CD4-positive, alpha-beta memory T cell (primary cell): ENCODE measurements at places on chromosomes 13 and 19.

DNA sequence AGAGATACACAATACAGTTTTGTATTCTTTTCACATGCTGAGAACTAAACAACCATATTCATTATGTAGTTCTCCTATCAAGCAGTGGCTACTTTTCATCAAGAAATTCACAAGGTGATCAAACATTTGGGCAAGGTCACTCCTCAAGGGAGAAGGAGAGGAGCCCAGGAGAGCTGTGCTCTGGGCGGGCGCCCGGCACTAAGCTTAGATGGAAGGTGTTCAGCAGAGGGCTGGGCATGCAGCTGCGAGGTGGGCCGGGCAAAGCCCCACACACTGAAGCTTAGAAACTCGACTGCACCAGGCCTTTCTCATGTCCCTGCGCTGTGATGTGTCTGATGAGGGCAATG is 30.4 kb upstream of the SPACA7 start:
- no peak for DNase-seq

DNA sequence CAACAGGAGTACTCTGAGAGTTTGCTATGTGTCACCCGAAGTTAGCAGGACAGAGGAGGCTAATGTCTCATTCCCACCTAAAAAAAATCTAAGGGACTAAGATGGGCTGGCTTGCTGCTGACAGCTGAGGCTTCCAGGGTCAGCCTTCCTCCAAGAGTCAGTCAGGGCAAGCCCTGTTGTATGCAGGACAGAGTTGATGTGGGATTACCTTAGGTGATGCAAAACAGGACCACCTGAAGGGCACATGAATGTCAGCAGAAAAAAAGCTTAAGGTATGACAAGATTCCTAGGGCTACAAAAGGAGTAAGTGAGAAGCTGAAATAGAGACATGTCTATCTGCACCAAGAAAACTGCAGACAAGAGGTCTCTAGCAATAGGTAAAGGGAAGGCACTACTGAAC is 151.5 kb downstream of the NHLRC3 start:
- no peak for DNase-seq

DNA sequence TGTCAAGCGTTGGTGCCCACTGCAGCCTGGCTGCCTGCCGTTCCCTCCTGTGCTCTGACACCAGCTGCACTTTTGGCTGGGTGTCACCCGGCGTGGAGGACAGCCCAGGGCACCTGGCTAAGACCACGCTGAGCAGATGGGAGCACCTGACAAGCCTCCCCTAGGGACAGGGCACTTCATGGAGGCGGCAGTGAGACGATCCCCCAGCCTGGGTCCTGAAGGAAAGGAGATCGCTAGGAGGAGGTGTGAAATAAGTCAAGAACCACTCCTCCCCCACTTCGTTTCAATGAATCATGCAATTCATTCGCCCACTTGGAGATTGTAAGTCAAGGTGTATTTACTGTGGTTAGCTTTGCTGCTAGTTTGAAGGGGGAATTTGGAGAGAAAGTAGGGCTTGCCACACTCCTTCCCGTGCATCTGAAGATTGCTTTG is 38.8 kb downstream of the VSTM2B start:
- no peak for DNase-seq

GRCh38 chr19:31572976-31573298 is 223.7 kb upstream of the TSHZ3 start:
- no peak for DNase-seq

DNA sequence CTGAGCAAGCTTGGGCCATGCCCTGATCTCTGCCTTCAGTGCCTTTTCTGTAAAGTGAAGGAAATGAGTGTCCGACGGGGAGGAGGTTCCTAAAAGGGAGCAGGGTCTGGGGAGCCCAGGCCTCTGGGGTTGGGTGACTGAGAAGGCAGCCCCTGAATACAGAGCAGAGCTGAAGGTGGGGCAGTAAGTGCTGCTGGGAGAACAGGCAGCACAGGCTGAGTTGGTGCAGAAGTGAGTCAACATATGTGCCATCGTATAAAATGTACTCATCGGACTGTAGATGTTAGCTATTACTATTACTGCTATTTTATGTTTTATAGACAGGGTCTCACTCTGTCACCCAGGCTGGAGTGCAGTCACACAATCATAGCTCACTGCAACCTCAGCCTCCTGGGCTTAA is 1.0 kb upstream of the HAMP start:
- no peak for DNase-seq

GRCh38 chr13:109101550-109102144 is 472.2 kb downstream of the MYO16 start:
- DNase-seq, result no peak

- DNase-seq, result no peak
Measured at GRCh38 chr19:13020002-13020414, 24.7 kb downstream of the NFIX start.

DNA sequence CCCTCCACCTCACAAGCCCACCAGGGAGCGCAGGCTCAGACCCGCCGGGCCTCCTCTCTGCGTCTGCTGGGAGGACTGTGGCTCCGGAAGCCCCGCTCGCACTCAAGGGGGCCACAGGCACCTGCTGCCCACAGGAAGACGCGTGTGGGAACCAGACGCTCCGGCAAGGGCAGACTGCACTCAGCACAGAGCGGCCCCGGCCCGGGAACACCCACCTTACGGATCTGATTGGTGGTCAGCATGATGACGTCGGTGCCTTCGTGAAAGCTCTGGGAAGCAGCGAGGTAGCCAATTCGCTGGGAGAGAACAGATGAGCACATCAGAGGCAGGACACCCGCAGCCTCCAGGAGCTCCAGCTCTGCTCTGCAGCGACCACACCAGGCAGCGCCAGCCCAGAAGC is 14.6 kb downstream of the AP3D1 start:
- no peak for DNase-seq

GRCh38 chr19:45164577-45165335 is 4.0 kb upstream of the NKPD1 start:
- DNase-seq, result peak; percentile 48

DNA sequence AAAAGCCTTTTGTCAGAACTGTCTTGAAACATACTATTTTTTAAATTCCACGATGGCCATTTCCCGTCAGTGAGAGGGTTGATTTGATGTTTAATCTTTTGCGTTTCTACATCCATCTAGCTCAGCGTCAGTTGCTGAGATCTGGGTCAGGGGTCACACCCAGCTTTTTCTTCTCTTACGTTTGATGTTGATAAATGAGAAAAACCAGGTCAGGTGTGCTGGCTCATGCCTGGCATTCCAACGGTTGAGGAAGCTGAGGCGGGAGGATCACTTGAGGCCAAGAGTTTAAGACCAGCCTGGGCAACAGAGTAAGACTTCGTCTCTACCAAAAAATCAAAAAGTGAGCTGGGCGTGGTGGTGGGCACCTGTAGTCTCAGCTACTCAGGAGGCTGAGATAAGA is 168.9 kb downstream of the PTPRS start:
- no peak for DNase-seq

GRCh38 chr13:48775804-48776203 is 122.1 kb downstream of the CYSLTR2 start:
- DNase-seq, result no peak

DNA sequence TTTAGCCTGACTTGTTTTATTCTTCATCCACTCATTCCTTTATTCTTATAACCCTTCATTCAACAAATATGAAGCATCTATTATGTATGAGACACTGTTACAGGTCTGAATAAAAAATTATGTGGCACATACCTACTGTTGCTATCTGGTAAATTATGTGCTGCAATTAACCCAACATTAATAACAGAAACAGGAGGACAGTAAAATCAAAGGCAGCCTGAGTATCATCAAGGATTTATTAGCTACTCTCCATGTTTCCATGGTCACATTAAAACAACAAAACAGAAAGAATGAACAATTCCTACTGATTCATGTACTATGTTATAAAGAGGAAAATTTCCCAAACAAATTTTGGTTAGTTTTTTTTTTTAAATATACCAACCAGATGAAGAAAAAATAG is 43.9 kb downstream of the RAP2A start:
- no peak for DNase-seq

DNA sequence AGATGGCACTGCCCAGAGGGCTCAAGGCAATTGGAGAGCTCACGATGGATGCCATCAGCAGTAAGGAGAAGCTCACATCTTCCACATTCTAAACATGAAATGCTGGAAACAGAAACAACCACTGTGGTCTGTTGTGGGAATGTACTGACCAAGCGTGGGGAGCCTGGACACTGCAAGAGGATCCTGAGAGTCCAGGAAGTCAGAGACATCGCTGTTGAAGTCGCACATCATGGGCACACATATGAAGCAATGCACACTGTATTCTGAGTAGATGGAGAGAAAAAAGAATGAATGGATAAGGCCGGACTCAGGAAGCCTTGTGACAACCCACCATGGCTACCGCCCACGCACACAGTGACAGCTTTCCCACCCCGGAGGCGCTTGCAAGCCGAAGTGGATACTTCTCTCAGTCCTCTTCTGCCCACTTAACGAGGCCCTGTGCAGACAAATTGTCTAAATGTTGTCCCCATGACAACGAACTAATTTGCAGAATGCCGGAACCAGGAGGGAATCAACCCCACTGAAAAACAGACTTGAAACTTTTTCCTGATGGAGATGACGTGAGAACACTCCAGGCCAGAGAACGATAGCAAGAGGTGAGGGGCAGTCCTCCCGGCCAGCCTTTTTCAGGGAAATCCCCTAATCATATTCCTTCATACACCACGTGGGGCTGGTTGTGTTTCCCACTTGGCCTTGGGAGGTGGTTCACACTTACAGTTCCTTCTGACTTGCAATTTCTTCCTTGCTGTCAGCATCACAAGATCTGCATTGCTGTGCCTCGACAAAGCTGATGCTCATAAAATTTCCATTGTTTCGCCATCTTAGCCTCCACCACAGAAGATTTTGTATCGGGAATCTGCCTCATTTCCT is 109.6 kb upstream of the SERP2 start:
- DNase-seq, result no peak

- DNase-seq, result no peak
Measured at GRCh38 chr19:3024870-3025548, 4.1 kb downstream of the TLE2 start.

DNA sequence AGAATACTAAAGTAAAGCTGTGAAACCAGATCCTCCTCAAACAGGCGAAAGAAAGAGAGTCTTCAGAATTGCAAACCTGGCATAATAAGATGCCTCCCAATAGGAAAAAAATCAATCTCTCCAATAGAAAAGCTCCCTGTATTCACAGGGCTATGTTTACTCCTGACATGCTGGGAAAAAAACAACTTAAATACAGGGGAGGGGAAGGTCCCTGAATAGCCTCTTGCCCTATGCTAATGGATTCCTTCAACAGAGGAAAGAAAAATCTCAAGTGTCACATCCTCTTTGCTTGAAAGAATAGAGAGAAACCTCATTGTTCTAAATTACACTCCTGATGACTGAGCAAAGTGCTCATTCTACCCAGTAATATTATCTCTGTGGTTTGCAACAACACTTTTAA is 1271.1 kb upstream of the PRR20A start:
- DNase-seq, result no peak

GRCh38 chr19:2454199-2454961 is 2.4 kb downstream of the LMNB2 start:
- no peak for DNase-seq

DNA sequence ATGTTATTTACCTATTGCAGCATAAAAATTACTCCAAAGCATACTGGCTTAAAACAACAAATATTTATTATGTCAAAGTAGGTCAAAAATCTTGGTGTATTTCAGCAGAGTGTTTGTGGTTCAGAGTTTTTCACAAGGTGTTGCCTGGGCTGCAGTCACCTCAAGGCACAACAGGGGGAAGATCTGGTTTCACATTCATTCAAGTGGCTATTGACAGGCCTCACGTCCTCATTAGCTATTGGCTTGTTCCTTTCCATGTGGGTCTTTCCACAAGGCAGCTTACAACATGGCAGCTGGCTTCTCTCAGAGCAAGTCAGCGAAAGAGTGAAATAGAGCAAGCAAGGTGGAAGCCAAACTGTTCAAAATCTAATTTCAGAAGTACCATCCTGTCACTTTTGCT is 602.9 kb downstream of the OLFM4 start:
- DNase-seq, result no peak

DNA sequence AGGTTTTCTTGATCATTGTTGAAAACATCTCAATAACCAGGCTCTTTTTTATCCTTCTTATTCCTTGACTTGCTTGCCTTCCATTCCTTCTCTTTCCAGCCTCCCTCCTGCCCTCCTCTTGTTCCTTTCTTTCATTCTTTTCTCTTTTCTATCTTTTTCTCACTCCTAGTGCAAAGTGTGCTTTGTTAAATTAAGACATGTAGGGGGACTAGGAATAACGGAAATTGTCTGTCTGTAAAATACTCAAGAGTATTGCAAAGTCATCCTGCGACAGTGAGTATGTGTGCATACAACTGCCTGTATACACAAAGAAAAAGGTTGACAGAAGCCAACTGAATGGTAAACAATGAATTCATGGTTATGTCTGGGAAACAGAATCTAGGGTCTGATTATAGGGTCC is 70.1 kb downstream of the LRRC63 start:
- DNase-seq, result no peak

- DNase-seq, result no peak
Measured at GRCh38 chr19:31261603-31262212, 87.5 kb downstream of the TSHZ3 start.

- DNase-seq, result no peak
Measured at GRCh38 chr13:81872581-81872980, 1531.7 kb upstream of the SPRY2 start.

- no peak for DNase-seq
Measured at GRCh38 chr19:5417495-5418436, 37.5 kb upstream of the ZNRF4 start.

DNA sequence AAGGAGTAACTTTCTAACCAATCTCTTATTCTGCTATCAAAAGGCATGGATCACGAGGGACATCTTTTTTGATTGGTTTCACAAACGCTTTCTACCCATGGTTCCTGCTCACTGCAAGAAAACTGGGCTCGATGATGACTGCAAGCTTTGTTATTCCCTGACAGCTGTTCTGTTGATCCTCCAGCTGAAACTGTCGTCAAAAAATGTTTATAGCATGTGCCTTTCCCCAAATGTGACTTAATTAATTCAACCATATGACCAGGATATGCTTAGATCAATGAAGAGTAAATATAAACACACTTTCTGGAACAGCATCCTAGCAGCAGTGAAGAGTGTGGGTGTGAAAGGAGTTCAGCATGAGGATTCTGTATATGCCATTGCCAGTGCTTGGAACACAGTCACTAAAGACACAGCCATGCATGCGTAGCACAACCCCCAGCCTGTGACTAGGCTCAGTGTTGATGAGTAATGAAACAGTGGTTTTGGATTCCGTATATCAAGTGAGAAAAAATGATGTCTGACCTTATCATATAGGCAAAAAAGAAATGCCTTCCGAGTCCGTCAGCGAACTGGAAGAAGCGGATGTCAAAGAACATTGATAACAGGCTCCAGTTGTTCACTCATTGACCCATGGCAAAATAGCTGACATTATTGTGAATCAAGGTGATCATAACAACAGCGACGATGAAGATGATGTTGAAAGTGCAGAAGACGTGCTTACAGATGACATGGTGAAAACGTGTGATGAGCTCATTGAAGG is 347.4 kb downstream of the FGF9 start:
- DNase-seq, result no peak

- no peak for DNase-seq
Measured at GRCh38 chr13:79311386-79311785, 94.7 kb downstream of the RBM26 start.

- no peak for DNase-seq
Measured at GRCh38 chr19:13297023-13297422, 146.8 kb downstream of the IER2 start.

- no peak for DNase-seq
Measured at GRCh38 chr19:12786141-12786870, 5.0 kb upstream of the JUNB start.
